ENCODE measurements at places on chromosomes 7 and 10.

- DNase-seq = no peak
Measured at GRCh38 chr10:78166261-78166660, 132.6 kb downstream of the RPS24 start.

- no peak for DNase-seq
Measured at GRCh38 chr7:80362010-80362618, 149.8 kb downstream of the GNAT3 start.

- no peak for DNase-seq
Measured at GRCh38 chr7:151275813-151276577, 27.5 kb upstream of the SMARCD3 start.

- no peak for DNase-seq
Measured at GRCh38 chr7:148621563-148621962, 31.0 kb downstream of the C7orf33 start.

DNA sequence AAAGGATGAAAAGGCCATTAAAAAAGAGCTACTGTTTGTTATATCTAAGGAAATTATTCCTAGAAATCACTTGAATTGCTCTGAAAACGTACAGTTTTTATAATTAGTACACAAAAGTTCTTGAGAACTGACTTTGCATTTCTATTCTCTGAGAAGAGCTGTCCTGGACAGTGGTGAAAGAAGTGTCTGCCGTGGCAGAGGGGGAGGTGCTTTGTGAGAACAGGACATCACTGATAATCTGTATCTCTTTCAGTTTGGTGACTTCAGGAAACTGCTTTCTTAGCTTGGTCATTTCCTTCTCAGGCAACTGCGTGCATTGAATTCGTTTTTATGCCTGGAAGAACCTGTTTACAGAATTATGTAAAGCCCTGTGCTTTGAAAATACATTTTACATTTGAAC, 52.1 kb downstream of the POLL start:
- DNase-seq = no peak
